Right kidney (tissue), 9 donors: ENCODE measurements at places on chromosomes 7 and 10.

GRCh38 chr7:1124164-1124563 is 35.8 kb downstream of the ZFAND2A start:
- DNase-seq = no peak

- DNase-seq = no peak
These were observed 721.7 kb upstream of the GALNT17 start for GRCh38 chr7:70410134-70410750.

GRCh38 chr7:80146545-80147182 is 12.0 kb downstream of the GNAI1 start:
- no peak for DNase-seq

GRCh38 chr7:103396471-103396870 is 49.0 kb downstream of the PSMC2 start:
- DNase-seq = no peak

DNA sequence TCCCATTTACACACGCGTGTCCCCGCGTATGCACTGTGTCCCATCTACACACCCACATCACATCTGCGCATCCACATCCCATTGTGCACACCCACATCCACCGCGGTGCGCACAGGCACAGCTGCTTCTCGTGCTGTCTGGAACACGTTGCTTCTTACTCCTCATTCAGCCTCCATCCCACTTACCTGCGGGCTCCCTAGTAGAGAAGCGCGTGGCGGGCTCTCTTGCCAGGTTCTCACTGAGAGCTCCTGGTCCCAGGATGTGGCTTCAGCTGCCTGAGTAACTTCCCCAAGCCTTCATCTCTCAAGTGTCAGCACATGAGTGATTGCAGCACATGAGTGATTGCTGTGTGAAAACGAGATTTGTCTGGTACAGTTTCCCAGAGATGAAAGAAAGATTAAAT is 117.8 kb downstream of the TRRAP start:
- no peak for DNase-seq

GRCh38 chr7:39644170-39644569 is 20.8 kb downstream of the RALA start:
- DNase-seq = no peak

DNA sequence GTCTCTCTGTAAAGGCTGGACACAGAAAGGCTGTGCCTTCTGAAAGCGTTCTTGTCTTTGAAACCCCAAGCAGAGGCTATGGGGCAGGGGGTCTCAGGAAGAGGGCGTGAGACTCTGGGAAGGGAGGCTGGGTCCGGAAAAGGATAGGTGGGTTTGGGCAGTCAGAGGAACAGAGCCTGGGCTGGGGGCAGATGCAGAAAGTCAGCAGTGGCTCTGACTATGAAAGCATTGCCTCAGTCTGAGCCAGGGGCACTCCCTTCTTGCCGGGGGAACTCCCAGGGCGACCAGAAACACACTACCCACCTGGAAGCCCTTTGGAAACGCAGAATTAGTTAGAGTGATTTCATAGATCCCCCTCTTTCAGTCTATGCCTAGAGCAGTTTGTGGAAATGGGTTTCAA is 72.0 kb downstream of the VWA2 start:
- DNase-seq = no peak

DNA sequence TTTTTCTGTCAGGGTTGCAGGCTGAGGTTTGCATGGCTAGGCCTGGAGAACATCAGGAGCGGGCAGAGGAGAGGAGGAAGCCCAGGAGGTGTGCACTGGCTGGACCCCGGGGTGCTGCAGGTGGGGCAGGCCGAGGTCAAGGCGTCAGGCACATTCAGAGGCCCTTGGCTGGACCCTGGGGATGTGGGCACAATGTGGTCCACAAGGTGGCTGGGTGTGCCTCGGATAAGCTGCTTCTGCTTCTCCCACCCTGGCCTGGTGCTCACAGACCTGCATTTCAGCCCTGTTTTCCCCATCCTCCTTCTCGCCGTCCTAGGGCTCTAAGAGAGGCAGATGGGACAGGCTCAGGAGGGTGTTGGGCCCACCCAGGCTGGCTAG is 108.2 kb downstream of the ADCY1 start:
- no peak for DNase-seq

- DNase-seq = no peak
These were observed 89.5 kb upstream of the ACBD5 start for GRCh38 chr10:27330074-27330473.

GRCh38 chr7:85596827-85597226 is 410.0 kb upstream of the SEMA3D start:
- no peak for DNase-seq

DNA sequence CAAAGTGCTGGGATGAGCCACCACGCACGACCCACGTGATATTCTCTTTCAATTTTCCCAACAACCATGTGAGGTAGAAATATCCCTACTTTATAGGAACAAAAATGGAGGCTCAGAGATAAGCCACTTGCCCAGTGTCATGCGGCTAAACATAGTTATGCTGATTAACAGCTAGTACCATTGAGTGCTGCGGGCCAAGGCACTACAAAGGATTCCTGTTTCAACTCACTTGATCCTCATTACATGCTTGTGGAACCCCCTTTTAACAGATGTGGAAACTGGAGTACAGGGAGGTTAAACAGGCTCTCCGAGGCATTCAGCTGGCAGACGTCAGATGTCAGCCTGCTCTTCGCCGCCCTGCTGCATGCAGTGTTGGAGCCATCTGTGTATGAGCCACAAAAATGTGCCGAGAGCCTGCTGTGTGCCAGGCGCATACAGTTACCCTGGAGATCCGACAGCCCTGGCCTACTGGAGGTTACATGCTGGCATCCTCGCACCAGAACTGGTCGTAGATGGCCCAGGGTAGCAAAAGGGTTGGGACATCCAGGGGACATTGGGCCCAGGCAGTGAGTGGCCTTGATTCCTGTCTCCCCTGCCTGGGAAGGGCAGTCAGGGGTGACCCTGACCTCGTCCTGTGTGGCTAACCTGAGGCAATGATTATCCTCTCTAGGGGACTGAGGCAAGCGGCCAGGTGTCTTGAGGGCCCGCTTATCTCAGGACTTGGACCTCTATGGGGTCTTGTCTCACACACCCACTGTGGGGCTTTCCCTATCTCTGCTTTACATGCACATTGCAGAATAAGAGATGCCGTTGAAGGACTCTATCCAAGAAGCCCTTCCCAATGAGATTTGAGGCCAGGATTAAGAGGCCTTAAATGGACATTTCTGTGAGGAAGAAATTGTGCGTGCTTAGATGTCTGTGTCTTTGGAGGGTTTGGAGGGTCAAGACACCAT is 18.5 kb upstream of the SRGN start:
- DNase-seq = no peak

- no peak for DNase-seq
These were observed 20.5 kb upstream of the FAM13C start for GRCh38 chr10:59382831-59383295.

DNA sequence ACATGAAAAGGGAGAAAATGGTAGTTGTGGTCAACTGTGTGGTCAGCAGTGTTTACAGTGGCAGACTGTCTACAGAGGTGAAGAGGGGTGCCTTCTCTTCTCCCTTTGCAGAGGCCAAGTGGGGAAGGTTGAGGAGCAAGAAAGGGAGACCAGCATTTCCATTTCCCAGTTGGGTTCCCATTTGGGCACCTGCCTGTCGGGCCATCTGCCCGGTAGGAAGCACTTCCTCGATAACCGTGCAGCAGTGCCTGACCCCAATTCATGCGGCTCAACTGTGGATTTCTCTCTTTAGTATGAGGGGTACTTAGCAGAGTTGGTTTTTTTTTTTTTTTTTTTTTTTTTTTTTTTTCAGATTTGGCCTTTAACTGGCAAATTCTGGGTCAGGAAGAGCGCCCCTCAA is 127.0 kb downstream of the CCDC3 start:
- no peak for DNase-seq

DNA sequence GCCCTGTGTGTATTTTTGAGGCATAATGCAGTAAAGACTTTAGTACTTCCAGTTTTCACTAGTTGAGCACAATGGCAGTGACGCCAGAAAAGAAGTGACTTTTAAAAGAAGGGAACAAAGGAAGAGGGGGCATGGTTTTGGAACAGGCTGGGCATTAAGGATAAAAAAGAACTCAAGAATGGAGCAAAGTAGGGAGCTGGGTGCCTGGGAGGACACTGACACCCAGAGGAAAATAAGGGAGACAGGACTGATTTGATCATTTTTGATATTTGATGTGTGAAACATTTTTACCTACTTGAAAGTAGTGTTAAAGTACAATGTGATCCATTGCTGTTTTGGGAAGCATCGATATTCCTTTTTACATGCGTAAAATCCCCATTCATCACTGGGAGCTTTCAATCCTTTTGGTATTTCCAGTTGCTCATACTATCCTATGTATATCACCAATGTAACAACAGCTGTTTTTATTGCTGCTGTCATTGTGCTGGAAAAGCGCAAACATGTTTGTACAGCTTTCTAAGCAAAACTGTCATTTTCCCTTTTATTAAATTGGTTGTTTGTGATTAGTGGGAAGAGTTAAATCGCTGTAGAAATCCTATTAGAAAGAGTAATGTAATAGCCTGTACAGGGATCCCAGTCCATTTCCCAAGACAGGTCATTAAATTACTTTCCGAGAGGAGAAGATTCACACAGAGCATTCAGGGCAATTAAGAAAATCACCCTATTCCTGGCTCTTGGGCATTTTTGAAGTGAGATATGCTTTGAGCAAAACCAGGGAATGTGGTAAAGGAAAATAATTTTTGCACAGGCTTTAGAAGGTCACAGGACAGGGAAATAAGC is 85.2 kb downstream of the ADAM12 start:
- no peak for DNase-seq

GRCh38 chr7:75663302-75663907 is 75.3 kb downstream of the HIP1 start:
- DNase-seq = no peak

DNA sequence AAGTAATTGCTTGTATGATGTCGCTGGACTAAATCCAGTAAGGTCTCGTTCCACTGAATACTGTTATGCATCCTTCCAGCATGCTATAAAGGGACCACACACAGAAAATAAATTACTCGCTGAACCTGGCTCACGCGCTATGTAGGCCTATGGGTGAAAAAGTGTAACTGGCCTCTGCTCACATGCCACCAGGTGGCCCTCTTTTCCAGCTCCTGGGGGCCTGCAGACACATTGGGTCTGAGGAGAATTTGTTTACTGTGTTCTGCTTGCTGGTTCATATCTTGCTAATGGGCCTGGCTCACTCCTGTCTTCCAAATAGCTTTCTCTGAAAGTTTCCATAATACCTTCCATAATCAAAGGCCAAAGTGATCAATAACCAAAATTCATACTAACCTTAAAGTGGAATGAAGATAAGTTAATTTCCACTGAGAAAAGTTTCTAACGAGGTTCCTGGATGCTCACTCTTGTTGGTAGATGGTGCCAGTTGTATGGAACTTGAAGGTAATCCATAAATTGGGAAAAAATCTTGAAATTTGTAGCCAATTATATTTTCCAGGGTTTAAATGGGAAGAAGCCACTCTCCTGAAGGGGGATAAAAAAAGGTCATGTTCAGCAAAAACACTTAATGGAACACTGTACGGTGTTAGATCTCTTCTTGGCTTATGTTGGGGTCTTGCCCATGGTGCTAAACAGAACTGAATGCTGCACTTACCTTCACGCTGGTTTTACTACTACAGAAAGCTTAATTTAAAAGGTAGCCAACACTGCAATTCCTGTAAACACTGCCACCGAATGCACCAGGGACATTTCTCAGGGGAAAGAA is 27.0 kb upstream of the ZPBP start:
- no peak for DNase-seq

DNA sequence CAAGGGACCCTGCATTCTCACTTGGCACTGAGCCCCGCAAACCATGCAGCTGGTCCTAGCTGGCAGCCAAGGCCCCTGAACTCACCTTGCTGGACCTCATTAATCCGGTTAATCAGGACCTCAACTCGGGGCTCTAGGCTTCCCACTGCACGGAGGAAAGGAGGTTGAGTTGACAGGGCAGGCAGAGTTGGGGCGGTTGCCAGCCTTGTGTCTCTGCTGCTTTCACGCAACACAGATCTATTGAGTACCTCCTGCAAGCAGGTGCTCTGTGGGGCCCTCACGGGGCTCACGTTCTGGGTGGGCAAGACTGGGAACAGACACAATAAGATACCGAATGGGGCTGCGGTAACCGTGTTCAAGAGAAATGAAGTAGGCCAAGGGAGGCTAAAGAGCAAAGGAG is 6.2 kb downstream of the SYCE1 start:
- no peak for DNase-seq

- DNase-seq = no peak
These were observed 92.9 kb downstream of the SVOPL start for GRCh38 chr7:138608275-138608674.

DNA sequence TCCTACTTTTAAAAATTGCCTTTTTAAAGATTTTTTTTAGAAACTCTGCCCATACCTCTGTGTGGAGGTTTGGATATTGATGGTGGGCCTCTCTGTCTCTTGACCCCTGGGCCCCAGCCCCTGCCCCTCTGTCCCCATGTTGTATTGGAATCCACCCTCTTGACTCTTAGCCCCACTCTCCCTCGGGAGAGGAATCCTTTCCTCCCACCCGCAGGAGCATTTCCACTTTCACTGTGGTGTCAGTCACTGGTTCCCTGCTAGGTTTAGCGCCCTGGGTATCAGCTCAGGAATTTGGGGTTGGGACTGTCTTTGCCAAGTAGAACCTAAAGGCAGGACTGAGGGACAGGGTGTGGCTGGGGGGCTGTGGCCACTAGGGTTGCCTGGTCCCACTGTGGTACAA is 10.1 kb downstream of the PFKFB3 start:
- DNase-seq = no peak

- DNase-seq = no peak
These were observed 18.7 kb downstream of the PLXNA4 start for GRCh38 chr7:132557489-132558044.

DNA sequence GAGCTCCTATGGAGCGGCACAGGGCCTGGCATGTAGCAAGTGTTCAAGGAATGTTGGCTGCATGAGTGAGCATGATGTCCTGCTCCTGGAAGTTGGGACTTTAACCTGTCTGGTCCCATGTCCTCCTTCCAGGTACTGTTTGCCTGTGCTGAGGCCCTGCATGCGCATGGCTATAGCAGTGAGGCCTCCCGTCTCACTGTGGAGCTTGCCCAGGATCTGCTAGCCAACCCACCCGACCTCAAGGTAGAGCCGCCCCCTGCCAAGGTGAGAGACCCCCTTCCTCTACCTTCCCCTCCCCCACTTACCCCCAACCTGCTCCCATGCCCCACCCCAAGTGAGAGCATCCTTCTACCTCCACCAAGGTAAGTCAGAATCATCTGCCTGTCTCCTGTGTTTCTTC is 8.1 kb downstream of the ZSWIM8 start:
- DNase-seq = no peak

DNA sequence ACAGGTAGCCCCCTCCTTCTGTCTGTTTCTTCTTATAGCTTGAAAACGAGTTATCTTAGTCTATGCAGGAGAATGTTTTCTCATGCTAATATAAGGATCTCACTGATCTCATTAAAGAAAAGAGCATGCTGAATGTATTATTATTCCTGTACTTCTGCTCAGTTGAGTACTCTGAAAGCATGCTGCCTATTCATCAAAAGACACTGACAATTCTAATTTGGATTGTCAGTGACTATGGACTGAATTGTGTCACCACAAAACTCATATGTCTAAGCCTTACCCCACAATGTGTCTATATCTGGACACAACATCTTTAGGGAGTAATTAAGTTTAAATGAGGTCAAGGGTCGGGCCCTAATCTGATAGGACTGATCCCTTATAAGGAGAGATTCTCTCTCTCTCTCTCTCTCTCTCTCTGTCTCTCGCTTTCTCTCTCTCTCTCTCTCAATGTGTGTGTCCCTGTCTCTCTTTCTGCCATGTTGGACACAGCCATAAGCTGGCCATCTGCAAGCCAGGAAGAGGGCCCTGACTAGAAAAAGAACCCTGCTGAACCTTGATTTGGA is 98.4 kb downstream of the GNAT3 start:
- DNase-seq = no peak

GRCh38 chr10:91197127-91197526 is 23.3 kb upstream of the PCGF5 start:
- no peak for DNase-seq

- DNase-seq = no peak
These were observed 41.5 kb upstream of the PLEKHA1 start for GRCh38 chr10:122333037-122333436.
